ENCODE measurements at places on chromosomes 4 and X.
A peak's percentile ranks its signal among the peaks of the same experiment; 100 is the strongest.

DNA sequence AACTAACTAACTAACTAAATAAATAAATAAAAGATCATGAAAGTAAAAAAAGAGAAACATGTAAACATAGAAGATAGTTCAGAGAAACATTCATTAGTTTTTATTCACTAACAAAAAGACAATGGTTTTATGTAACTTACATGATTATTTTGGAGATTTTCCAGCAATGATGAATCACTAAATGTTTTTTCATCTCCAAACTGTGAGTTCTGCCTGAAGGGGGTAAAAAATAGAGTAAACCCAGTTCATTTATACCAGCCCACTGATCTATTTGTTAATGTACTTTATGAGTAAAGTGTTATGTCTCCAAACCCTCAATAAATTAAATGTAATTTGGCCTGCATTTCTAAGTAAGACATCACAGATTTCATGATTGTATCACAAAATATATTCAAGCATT, 101.1 kb downstream of the ATP8A1 start:
- DNase-seq, result no peak

GRCh38 chr4:3762753-3763549, 3.2 kb upstream of the ADRA2C start:
- no peak for DNase-seq

DNA sequence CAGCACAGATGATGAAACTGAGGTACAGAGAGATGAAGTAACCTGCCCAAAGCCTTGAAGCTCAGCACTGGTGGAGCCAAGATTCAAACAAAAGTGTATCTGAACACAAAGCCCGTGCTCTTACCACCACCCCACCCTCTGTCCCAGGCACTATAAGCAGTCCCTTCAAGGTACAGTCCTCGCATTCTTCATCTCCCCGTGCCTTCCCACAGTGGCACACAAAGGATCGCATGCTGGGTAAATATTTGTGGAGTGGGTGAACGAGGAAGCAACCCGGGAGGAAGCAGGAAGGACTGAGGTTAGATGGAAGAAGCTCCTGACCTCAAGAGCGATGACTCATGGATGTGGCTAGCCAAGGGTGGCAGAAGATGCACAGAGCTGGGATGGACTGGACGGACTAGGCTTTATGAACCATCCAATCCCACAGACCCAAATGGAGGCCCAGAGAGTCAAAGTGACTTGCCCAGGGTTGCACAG, 18.4 kb downstream of the IQSEC2 start:
- peak; percentile 73 for DNase-seq

- DNase-seq, result no peak
Observed at GRCh38 chr4:125334926-125335325, 20.2 kb downstream of the FAT4 start.

- no peak for DNase-seq
Observed at GRCh38 chr4:117941611-117942010, 92.7 kb upstream of the NDST3 start.

GRCh38 chr4:3322059-3322550, 29.3 kb downstream of the RGS12 start:
- peak; percentile 75 for DNase-seq

DNA sequence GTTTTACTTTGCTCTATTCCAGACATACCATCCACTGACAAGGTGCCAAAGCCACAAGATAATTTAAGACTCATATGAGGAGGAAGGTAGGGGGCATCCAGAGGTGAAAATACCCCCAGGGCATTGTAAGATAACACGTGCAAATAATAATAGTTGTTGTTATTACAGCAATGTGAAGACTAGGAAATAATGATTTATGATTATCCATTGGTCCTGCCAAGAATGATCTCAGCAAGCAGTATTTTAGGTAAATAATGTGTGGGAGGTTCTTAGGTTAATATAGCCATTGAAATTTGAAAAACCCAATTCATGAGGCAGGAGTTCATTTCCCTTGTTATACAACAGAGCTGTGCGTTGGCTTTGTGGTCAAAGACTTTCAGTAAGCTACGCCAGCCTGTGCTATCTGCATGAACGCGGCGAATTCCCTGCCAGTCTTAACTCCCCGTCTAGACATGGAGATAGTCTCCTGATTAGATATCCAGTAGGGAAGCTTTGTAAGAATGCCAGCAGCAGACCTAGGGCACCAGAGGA, 47.2 kb upstream of the MXRA5 start:
- DNase-seq, result peak; percentile 50

All from amniotic epithelial cell (primary cell).